Caudate nucleus (tissue), 63 donors: ENCODE measurements at places on chromosomes 1 and 21.

DNA sequence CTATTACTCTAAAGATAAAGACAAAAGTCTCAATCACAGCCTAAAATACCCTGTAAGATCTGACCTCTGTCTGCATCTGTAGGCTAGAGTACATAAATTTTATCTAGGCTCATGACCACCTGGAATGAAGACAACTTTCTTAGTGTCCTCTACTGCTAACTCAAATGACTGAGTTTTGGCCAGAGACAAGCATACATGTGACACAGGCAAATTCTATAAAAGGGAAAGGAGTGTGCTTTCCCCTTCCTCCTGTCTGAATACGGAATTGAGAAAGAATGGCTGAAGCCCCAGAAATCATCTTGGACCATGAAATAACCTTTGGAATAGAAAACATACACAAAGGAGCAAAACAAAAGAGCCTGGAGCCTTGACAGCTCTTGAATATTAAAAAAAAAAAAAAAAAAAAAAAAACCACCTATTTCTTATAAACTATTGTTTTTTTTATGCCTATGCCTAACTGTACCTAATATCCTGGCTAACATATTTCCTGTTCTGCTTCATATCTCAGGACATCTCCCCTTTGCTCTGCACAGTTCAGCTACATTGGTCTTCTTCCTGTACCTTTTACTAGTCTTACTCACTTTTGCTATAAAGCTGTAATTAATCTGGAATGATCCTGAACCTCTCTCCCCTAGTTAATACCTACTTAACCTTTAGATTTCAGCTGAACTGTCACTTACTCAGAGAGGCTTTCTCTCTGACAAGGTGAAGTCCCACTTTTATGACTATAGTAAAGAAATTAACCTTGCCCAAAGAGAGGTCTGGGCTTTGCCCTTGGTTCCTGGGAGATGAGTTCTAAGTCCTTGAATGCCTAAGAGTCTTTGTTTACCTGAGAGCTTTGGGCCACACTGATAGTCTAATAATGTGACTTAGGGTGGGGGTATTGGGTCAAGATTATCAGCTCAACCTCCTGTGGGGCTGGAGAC, 16.1 kb downstream of the UCHL5 start:
- DNase-seq = no peak

GRCh38 chr1:240538776-240539430, 73.1 kb downstream of the GREM2 start:
- DNase-seq = no peak

DNA sequence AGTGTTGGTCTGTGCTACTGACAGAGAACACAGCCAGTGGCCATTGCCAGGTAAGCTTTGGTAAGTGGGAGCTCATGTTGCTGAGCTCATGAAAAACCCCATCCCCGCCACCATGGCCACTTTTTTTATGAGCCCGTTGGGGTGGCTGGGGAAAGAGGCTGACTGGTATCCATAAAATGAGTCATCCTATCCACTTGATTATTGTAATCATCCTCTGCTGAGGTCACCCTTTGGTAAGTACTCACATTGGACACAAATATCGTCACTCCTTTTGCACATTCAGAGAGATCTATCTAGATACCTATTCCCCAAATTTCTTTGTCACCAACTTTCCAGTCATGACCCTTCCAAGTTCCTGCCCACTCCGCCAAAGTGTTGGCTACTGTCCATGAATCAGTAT, 22.0 kb downstream of the SLAMF7 start:
- DNase-seq = no peak

DNA sequence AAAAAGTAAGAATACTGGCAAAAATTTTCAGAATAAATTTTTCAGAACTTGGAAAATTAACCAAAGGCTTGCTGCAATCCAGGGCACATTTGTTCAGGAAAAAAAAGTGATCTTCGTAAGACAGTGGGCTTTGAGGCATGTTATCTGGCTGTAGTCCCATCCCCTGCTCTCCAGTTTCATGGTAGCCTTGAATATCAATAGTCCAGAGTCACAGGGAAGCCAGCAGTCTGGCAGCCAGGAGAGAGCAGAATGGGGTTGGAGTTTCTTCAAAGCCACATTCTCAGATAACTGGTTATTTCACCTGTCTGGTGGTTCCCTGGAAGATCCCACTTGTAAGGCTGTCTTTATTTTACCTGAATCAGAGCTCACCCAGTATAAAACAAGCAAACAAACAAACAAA, 669.3 kb downstream of the MATN1 start:
- DNase-seq = no peak

- no peak for DNase-seq
Observed at GRCh38 chr1:208595745-208596144, 351.6 kb upstream of the PLXNA2 start.

DNA sequence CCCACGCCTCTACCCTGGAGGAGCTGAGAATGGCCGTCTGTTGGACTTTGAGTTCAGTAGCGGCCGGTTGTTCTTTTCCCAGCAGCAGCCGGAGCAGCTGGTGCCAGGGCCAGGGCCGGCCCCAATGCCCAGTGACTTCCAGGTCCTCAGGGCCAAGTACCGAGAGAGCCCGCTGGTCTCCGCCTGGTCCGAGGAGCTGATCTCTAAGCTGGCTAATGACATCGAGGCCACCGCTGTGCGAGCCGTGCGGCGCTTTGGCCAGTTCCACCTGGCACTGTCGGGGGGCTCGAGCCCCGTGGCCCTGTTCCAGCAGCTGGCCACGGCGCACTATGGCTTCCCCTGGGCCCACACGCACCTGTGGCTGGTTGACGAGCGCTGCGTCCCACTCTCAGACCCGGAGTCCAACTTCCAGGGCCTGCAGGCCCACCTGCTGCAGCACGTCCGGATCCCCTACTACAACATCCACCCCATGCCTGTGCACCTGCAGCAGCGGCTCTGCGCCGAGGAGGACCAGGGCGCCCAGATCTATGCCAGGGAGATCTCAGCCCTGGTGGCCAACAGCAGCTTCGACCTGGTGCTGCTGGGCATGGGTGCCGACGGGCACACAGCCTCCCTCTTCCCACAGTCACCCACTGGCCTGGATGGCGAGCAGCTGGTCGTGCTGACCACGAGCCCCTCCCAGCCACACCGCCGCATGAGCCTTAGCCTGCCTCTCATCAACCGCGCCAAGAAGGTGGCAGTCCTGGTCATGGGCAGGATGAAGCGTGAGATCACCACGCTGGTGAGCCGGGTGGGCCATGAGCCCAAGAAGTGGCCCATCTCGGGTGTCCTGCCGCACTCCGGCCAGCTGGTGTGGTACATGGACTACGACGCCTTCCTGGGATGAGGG, 28.5 kb upstream of the SPSB1 start:
- no peak for DNase-seq

DNA sequence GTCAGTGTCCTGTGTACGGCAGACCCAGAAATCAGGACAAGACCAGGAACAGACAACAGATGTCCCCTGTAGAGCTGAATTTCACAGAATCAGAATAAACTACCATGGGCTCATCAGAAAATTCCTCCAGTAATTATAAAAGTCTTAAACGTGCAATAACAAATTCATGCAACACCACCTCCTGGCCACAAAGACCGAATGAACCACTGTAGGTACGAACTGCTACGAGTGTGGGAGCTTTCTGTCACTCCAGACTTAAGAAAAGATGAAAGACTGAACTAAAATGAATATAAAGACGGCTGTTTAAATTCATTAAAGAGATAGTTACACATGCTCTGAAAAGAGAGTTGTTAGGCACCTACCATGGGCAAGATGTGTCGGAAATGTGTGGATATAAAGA, 333.5 kb downstream of the RRAGC start:
- DNase-seq = no peak

DNA sequence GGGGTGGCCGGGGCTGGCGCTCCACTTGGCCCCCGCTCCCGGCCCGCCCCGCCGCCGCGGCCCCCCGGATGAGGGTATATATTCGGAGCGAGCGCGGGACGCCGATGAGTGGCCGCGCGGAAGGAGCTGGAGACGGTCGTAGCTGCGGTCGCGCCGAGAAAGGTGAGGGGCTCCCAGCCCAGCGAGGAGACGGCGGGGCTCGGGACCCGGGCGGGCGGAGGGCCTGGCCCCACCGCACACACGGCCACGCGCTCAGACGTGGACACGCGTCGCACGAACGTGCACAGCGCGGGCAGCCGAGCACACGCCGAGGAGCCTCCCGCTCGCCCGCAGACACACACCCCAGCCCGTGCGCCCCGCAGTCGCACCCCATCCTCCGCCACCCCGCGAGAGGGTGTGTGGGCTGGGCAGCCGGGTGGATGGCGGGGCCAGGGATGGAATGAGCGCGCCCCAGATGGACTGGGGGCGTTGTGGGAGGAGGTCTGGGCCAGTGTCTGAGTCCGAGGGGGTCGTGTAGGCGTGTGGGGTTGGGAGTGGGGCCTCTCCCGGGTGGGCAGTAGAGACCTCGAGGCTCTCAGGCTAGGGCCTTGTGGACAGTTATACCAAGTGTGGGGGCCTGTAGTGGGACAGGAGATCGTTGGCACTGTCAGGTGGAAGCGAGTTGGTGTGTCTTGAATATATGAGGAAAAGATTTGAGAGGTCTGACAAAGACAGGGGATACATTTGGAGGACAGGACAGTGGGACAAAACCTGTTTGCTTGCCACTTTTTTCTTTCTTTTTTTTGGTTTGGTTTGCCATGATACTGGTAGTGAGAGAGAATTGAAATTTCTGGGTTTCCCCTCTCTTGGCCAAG, at the start of gene UAP1:
Gene UAP1 (plus strand): TSS at position 107 of the 854 bp plus-strand sequence. CDS start 4,347 bp downstream, outside the sequence.
- DNase-seq = peak; percentile 56

- DNase-seq = peak; percentile 29
Observed at GRCh38 chr1:157193702-157194391, 55.7 kb upstream of the ETV3 start.

GRCh38 chr1:166063701-166064100, 103.1 kb downstream of the FAM78B start:
- DNase-seq = no peak

DNA sequence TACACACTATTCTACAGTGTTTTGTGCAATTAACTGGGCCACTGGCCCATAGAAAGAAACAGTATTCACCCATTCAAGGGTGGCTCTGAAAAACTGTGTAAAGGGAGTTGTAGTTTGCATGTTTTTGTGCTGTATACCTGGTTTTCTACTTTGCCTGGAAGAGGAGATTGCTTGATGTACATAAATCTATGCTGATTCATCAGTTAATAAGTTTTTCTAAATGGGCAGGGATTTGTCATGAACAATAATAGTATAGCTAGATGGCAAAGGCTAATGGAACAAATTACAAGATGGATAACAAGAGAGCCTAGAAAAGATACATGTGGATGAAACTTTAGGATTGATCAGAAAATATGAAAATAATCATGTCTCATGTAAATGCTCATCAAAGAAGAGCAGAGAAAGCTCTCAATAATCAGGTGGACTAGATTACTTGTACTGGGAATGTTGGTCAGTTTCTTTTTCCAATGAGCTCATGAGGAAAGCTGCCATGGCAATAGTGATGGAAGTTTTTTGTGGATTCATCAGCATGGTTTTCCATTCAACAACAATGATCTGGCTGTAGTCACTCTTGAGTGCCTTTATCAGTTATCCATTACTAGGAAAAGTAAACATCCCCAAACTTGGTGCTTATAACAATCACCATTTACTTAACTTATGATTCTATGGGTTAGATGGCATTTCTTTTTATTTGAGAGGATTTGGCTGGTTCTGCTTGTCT, 602.8 kb downstream of the BRINP3 start:
- DNase-seq = no peak

GRCh38 chr1:22547818-22548462, 15.3 kb upstream of the EPHA8 start:
- DNase-seq = no peak

GRCh38 chr1:193355178-193355577, 168.8 kb upstream of the B3GALT2 start:
- DNase-seq = no peak

DNA sequence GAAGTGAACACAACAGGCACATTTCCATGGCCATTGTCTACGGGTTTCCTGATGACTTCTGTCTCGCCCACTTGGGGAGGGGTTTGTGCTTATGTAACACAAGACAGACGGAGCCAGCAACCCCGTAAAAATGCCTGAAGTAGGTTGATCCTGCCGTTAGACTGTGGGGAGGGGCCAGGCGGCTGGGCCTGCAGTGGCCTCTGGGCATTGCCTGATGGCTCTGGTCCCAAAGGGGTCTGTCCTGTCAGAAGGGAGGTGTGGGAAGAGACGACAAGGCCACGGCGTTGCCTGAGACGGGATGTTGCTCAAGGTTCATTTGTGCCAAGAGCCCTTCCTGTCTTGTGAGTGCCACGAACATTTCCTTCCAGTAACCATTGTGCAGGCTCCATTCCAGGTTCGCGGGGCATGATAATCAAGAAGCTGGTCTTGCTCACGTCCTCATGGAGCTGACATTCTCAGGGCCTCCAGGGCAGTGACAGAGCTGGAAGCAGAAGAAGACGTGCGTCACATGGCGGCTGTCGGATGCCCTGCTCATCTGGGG, 44.7 kb downstream of the ABCG1 start:
- DNase-seq = no peak

DNA sequence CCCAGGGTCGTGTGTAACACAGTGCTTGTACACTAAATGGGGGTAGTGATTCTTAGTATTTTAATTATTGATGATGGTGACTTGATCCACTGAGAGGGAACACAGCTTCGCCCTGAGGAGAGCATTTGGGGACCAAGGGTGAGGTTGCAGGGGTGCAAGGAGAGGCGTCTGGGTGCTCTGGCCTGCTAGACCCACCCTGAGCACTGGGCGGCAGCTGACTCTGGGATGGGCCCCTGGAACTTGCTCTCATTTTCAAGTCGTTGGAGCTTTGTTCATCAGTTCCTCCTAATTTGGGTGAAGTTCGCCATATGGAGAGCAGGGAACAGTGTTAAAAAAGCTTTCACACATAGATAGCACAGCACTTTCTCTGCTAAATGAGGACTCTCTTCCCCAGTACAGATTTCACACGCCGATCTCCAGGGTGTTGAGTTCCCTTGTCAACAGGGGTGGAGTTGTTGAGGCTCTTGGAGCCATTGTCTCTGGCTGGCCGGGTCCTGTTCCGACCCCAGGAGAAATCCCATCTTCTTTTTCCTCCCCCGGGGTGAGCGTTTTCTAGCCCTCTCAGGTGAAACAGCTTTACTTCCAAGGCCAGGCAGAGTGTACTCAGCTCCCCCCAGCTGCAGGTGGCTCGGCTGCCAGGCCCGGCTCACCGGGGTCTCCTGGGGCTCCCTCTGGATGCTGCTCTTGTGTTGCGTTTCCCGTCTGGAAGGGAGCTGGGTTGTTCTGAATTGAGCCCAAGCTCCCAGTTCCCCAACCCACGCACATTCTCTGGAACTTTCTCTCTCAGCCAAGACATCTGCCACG, 367.4 kb downstream of the RPS6KC1 start:
- DNase-seq = no peak

DNA sequence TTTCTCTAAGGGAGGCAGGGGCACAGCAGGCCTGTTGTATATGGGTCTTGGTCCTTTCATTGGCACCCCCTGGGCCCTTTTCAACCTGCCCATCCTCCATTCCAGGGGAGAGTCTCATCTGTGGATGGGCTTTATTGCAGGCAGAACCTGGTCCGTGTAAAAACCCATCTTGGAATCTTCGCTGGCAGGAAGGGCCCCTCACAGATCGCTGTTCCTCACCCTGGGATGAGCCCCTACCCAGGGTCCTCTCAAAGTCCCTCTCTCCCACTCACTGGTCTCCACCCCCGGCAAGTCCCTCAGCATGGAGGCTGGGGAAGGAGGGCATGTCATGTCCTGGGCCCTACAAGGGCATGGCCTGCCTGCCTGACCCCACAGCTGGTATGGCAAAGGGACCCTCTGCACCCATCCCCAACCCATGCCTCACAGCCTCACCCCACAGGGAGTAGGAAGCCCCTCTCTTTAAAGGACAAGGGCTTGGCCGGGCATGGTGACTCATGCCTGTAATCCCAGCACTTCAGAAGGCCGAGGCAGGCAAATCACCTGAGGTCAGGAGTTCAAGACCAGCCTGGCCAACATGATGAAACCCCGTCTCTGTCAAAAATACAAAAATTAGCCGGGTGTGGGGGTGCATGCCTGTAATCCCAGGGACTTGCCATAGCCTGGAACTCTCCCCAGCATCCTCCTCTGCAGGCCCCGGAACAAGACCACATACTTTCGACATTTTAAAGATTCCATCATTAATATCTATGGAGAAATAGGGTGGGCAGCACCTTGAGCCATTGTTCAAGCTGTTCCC, 13.2 kb upstream of the CDA start:
- no peak for DNase-seq
